ENCODE measurements at places on chromosomes 3 and 15.

GRCh38 chr3:30006111-30006510 lies 600.3 kb upstream of the TGFBR2 start:
- DNase-seq = no peak

DNA sequence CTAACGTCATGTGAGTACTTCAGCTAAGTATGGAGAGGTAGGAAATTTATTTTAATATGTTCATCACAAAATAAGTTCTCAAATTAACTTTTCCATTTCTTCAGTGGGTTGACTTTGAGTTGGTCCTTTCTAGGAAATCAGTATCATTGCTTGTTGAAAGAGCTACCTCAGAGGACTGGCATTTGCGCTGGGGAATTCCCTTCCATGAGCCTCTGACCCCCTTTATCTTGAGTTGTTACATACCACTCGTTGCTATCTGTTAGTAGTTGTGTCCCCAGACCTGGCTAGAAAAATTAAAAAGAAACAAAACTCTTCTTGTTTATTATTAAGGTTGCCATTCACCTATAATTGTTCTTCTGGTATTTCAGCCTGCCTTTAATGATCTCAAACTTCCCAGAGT lies 96.8 kb upstream of the ROBO2 start:
- DNase-seq = no peak

DNA sequence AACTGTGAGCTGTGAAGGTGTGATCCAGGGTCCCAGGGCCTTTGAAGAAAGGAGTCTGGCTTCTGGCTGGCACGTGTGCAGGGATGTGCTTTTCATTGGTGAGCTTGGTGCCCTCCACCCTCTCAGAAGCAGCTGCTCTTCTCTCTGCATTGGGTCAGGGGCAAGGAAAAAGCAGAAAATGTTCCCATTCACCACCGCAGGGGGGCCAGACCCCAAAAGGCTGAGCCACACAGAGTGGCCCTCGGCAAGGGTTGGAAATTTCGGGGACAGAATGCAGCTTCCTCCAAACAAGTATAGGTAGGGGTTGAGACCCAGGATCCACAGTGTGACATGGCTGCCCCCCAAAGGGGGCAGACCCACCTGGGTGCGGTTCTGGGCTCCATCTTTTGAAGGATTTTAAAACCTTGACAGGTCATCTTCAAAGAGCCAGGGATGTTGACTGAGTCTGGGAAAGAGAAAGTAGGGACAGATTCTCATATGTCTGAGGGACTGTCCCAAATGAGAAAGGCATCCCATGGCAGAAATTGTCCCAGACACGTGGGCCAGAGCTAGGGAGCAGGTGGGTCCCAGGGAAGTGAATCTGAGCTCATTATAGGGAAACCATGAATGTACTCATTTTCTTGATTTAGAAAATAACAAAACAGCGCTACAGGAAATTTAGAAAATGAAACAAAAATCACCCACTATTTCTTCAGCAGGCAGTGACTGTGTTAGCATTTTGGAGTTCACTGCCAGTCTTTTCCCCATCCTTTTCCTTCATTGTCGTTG lies 2.7 kb downstream of the CSK start:
- peak; percentile 66 for DNase-seq

- no peak for DNase-seq
Observed at GRCh38 chr3:147197739-147198138, 208.6 kb downstream of the ZIC4 start.

- DNase-seq = no peak
Observed at GRCh38 chr3:105354429-105354828, 12.3 kb upstream of the ALCAM start.

GRCh38 chr3:64260431-64260830 lies 35.2 kb upstream of the PRICKLE2 start:
- no peak for DNase-seq

DNA sequence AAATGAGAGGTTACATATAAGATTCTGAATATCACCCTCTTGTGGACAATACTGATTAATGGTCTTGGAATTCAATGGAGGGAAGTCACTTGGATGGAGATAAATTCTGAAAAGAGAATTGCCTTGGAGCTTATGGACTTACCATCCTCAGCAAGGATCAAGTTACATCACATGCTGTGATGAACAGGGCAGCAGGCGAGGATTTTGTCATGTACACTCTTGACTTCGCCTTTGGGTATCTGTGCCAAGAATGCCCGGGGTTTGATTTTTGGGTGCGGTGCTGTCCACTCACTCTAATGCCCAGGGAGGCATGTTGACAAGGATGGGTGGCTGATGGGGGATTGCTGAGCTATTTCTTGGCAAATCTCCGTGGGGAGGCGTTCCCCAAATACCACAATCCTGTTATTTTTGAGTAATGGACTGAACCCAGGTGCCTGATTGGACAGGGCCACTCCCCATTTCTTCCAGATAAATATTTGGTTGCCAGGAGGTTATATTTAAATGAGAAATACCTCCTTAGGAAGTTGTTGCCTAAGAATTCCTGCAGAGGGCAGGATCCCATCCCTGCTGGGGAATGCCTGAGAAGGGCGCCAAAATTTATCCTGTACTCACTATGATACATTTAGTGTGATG lies 96.3 kb downstream of the TPRG1 start:
- DNase-seq = no peak

DNA sequence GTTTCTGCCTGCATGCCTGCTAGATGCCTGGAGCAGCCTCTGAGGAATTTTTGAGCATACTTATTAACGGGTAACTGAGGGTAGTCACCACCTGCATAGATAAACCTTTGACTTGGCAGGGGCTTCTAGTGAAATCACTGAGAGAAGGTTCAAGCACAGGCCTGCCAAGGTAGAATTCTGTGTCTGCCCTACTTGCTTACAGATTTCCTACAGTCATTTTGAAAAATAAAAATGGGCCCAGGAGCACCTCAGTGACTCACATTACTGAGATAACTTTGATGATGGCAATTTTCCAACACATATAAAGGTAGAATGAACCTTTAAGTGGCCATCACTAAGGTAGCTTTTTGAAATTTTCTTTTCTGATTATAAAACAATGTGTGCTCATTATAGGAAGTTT lies 10.8 kb downstream of the CRTAP start:
- DNase-seq = no peak

DNA sequence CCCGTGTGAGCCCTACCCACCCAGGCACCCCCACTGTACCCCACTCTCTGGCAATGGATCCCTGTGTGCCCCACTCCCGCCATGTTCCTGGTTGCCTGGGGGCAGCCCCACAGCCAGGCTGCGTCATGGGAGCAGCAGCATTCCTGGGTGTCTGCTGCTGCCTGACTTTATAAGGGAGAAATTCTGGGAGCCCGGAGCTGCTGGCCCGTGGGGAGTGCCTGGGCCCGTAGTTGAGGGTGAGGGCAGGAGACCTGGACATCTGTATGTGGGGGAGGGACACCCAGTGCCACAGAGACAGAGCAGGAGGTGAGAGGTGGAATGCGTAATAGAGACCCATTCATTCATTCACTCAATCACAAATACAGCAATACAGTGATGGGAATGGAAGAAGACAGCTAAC lies 15.1 kb downstream of the CSPG4 start:
- DNase-seq = no peak

GRCh38 chr15:59688423-59688781 lies 718 bp downstream of the BNIP2 start:
- no peak for DNase-seq

- DNase-seq = no peak
Observed at GRCh38 chr3:141255137-141255845, 23.7 kb downstream of the PXYLP1 start.

- no peak for DNase-seq
Observed at GRCh38 chr3:107235928-107236315, 141.3 kb upstream of the CCDC54 start.

- peak; percentile 86 for DNase-seq
Observed at GRCh38 chr3:113441051-113441770, at the start of gene CFAP44. Gene CFAP44, minus strand, starts transcription at chr3:113441493. Its CDS starts 7,829 bp downstream, at chr3:113433664.

DNA sequence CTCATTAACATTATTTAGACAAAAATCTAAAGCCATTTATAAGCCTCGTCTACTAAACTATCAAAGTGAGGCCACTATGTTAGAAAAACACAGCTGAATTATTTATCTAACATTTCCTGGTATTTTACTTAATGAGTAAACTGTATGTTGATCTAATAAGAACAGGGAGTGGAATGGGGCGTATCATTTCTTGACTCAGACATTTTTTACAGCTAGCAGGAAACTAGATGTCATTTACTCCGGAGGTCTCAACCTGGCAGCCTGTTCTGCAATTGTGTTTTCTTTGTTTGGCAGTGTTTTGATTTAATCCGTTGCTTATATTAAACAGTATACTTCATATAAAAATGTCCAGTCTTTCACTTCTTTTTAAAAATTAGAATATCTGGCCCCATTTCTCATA lies 79.1 kb upstream of the ABI3BP start:
- no peak for DNase-seq

- no peak for DNase-seq
Observed at GRCh38 chr15:25684521-25685431, 178.4 kb downstream of the ATP10A start.

- peak; percentile 84 for DNase-seq
Observed at GRCh38 chr3:51389423-51390183, 1.5 kb upstream of the RBM15B start.

DNA sequence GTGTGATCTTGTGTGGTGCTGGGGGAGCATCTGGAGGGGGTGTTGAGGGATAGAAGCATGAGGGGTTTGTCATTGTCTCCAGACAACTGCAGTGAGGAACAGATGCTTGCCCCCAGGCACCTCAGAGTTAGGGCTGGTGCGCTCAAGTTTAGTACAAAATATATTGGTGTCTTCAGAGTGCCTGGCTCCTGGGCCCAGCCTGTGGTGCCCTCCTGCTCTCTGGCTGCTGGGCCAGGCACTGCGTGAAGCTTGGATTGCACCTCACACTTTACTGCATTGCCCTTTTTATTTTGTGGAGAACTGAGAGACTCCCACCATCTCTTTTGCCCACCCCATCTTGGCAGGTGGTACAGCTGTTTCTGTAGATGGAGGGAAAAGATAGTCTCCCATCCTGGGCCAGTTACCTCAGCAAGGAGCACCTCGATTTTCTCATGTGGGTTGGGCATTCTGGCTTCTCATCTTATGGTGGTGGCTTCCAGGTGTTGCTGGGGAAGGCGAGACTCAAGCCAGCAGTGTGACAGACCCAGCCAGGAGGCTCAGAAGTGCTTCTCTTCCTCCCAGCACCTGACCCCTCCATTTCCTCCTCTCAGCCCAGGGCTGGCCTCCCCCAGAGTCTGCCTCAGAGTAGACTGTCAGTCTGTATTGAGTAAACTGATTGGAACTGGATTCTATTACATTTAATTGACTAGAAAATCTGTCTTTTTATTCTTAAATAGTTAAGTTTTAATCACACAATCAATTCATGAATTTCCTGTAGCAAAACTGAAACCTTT lies 140.5 kb downstream of the DNAJB8 start:
- DNase-seq = no peak

DNA sequence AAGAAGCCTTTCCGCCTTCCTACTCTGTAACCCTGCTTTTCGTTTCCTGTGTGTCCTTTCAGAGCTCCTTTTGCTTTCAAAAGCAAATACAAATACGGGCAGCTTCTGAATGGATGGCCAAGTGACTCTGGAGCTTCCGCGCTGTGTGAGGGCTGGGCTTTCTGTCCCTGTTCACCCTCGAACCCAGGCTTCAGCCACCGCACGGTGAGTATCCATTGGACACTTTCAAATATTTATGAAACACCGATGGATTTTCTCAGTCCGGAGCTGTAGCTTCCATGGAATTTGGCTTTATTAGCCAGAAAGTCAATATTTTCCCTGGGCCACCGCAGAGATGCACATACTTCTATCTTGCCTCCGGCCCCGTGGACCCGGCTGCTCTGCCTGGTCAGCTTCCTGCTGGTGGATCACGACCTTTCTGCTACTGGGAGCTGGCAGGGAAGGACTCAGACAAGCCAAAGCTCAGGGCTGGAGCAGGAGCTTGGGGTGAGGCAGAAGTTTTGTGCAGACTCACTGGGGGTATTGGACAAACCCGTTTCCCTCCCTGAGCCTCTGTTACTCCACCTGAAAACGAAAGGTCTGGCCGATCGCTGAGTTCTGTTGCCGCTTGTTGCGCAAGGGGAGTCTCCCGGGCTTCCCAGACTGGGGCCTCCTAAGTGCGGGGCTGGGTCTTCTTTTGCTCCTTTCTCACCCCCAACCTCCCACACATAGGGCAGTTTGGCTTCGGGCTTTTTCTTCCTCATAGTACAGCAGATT lies 63.6 kb downstream of the LINGO1 start:
- no peak for DNase-seq

- no peak for DNase-seq
Observed at GRCh38 chr15:100601617-100602063, 344 bp downstream of the LINS1 start.

- no peak for DNase-seq
Observed at GRCh38 chr3:149415484-149415883, 38.0 kb upstream of the TM4SF1 start.

DNA sequence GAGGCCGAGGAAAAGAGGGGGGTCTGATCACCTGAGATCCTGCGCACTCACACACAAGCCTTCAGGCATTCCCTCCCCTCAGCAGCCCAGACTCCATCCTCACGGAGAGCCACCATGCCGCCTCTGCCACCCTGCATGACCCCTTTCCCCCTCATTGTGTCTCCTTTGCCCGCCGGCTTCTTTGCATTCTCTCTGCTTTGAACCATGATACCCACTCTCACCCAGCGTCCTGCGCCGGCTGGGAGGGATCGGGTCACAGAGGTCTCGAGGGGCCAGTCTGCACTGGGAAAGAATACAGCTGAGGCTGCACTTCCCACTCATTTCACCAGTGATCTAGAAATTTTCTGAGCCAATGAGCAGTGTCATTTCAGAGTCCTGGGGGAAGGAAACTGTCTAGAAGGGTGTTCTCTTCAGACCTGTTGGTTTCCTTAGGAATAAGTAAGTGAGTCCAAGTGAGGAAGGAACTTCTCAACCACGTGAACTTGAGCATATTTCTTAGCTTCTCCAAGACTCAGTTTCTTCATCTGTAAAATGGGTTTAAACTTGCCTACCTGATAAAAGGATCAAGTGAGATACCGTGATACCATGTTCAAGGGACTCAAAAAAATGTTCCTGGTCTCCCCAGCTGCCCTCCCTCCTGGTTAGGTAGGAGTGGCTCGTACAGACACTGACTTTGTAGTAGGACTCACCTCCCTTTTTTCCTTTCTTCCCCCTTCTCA lies 96.7 kb downstream of the TOP2B start:
- no peak for DNase-seq

GRCh38 chr15:64287953-64288352 lies 68.0 kb downstream of the CSNK1G1 start:
- no peak for DNase-seq
